ENCODE measurements at places on chromosomes 12 and 14. TPM values are rescaled to one million over a fixed set of nuclear protein-coding genes. Genes with fewer than 3 reads are reported as not detected.

IL31 gene
- total RNA-seq = not detected

CCDC60 gene
- total RNA-seq = not detected

CDKN1B gene
- total RNA-seq = 37.2 TPM

DNA sequence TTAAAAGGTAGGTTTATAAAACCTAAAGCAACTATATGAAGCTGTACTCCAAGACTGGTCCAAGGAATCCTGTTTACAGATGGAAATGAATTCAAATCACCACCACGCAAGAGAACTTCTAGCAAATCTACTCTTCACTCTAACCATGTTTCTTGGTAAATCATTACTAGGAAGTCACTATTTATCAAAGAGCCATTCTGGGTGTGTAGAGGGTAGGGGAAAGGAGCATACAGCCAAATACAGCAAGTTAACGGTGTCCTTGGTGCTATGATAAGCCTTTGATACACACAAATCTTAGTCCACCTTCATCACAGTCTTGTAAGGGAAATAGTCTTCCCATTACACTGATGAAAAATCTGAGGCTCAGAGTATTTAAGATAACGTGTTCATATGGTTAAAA lies 16.8 kb downstream of the NIN start:
- no peak for DNase-seq

- DNase-seq = no peak
Observed at GRCh38 chr14:50977863-50978528, 33.7 kb upstream of the PYGL start.
